Stimulated activated CD8-positive, alpha-beta memory T cell treated with anti-CD3 and anti-CD28 coated beads, Interleukin-15, amount 100 ng/mL, for 4 hours (primary cell): ENCODE measurements at places on chromosomes 5 and 9.

DNA sequence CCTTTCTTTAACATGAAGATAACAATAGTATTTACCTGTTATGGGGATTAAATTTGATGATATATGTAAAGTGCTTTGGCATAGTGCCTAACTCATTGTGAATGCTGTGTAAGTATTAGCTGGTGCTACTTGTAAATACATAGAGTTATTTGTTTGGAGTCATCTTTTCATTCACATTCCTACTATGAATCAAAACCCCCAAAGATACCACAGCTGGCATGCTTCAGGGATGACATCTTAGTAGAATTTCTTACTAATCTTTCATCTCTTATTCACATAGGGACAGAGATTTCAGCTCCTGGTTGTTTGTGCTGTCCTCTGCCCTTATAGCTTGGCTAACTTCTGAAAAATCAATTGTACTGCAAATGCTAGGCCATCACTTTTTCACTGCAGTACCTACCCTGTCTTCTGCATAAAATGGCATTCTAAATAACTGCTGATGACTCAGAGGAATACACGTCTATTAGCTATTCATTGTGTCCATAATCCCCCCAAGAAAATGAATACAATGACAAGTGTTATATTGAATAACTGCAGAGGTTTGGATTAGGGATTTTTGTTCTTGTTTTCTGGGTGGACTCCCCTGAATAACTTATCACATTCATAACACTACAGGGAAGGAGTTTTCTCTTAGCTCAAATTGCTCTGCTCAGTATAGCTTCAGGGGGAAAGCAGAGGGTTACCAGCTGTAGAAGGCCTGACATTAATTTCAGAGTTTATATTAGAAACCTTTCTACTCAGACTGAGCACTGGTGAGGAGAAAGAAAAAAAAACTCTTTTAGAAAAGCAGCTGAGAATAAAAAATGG lies 192.2 kb upstream of the C9orf72 start:
- no peak for DNase-seq

GRCh38 chr9:95425910-95426551 lies 90.7 kb downstream of the PTCH1 start:
- no peak for DNase-seq

GRCh38 chr9:104240890-104241289 lies 146.8 kb downstream of the SMC2 start:
- DNase-seq: no peak

GRCh38 chr5:150448952-150449516 lies 505 bp downstream of the RPS14 start:
- DNase-seq: no peak

DNA sequence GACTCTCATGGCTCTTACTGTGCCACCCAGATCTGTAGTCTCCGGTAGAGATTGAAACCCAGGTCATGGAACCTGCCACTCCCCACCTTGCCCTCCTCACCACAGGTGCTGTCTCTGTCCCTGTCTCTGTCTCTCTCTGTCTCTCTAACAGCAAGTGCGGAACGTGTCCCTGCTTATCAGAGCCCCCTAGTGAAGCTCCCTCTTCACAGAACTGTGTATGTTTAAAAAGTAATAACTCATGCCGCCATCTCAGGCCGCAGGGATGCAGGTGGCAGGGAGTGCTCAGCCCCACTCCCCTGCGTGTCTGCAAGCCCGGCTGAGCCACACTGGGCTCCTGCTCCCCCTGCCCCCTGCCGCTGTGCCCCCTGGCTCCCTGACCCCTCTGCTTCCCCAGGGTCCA lies 43.8 kb downstream of the UNC5A start:
- no peak for DNase-seq

- DNase-seq: no peak
These were observed 16.2 kb upstream of the ITGA1 start for GRCh38 chr5:52771343-52772039.
